ENCODE measurements at places on chromosomes 3 and 15. TPM values are rescaled to one million over a fixed set of nuclear protein-coding genes. Genes with fewer than 3 reads are reported as not detected.

GRCh38 chr3:185279587-185280138, 25.8 kb upstream of the EHHADH start:
- no peak for DNase-seq

DNA sequence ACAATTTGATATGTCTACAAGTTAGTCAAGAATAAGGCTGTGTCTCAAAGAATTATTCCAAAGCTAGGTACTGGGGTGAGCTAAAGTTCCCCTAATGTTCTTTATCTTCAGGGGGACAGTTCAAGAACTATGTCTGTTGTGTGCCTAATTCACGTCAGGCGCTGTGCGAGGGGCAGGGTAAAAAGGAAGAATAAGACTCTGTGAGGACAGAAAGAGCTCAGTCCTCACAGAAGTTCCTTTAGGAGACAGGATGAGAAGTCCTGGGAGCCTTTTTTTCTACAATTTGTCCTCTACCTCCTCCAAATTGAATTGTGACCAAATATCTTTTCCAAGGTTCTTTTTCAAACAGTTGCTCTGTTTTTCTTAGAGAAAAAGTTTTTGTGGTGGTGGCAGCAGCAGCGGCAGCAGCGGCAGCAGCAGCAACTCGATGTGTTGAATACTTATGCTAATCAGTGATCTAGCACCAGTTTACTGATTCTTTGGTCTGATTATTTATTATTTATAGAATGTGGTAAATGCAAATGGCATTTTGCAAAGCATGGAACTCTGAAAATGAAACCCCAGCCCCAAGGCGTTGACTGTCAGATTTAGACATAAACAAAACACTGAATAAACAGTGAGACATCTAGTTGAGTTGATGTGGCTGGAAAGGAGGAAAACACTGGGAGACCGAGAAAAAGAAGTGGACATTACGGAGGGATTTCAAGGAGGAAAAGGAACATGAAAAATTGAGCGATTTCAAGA, 88.6 kb downstream of the GTPBP8 start:
- no peak for DNase-seq

SLC30A4 gene
- total RNA-seq = 4.3 TPM

- DNase-seq = no peak
Measured at GRCh38 chr3:104628185-104628789, 738.4 kb upstream of the ALCAM start.

- DNase-seq = no peak
Measured at GRCh38 chr3:158261371-158261991, 151.6 kb downstream of the RSRC1 start.

- DNase-seq = no peak
Measured at GRCh38 chr3:177196456-177197040, 734 bp downstream of the TBL1XR1 start.

DNA sequence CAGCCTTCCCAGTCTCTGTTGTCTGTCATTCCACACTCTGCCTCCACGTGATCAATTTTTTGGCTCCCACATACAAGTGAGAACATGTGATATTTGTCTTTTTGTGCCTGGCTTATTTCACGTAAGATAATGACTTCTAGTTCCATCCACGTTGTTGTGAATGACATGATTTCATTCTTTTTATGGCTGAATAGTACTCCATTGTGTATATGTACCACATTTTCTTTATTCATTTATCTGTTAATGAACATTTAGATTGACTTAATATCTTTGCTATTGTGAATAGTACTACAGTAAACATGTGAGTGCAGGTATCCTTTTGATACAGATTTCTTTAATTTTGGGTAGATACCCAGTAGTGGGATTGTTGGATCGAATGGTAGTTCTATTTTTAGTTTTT, 31.4 kb downstream of the ASB14 start:
- DNase-seq = no peak

LRIG1 gene
- 8.4 TPM for total RNA-seq

GLDN gene
- 0.30 TPM for total RNA-seq

INSYN1 gene
- total RNA-seq = 15.2 TPM

FBXO45 gene
- total RNA-seq = 19.1 TPM

- DNase-seq = no peak
Measured at GRCh38 chr3:43017004-43017403, 37.9 kb downstream of the GASK1A start.

GRK7 gene
- not detected for total RNA-seq

- no peak for DNase-seq
Measured at GRCh38 chr15:69699096-69699495, 246.5 kb downstream of the RPLP1 start.

DNA sequence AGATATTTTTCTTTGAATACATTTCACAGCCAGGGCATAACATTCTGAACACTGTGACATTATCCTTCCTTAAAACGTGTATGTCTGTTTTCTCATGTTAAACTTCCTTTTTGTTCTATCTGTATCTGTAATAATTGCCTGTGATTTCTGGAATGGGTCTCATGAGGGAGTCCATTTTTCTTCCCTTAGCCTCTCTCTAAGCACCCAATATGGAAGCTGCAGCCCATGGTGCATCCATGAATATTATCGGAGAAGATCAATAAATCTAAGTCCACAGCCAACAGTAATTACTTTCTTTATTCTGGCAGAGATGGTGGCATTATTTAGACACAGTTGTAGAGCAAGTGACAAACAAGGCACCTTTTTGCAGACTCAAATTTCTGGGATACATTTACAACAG, 671.1 kb downstream of the TUSC7 start:
- no peak for DNase-seq

DNA sequence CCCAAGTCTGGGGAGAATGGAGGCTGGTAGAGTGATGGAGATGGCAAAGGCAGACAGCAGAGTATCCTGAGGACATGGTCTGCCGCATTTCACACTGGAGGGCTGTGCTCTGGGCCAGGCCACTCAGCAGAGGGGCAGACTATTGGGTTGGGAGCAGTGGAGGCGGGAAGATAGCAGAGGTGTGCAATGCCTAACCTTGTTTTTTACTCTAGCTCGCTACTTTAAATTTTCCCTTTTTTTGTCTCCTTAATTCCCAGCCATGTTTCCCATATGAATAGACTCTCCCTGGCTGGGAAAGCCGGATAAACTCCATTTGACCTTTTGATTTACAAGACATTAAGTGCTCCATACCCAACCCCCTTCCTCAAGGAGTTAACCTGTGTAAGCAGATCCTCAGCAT, 33.5 kb upstream of the ST6GAL1 start:
- no peak for DNase-seq

DNA sequence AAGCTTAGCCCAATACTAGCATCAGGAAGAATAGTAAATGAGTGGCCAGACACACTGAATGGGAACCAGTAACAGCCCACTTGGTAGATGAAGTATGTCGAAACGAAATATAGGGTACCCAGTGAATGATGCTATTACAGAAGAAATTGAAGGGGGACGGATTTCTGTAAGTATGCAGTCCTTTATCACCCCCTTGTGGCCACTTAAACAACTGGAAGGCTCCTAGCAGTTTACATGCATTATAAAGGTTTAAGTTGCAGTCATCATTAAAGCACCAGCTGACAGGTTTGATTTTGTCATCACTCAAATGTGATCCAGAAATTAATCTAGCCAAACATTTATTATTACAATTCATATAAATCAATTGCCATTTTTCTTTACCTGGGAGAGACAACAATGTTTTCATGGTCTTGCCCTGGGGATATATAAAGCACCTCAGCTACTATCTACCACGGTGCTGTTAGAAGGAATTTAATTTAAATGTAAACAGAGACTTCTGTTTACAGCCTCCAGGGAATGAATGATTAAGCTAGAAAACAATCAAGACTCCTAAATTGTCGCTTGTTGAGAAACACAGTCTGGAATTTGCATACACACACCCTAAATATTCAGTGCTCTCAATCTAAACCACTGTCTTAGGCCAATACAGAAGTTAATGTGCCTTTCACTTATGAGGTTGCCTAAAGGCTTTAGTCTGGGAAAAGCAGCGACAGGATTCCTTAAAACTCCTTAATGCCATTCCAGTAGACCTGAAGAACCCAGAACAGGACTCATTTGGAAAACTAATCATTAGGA, 7.8 kb downstream of the EIF1B start:
- DNase-seq = peak; percentile 7

DNA sequence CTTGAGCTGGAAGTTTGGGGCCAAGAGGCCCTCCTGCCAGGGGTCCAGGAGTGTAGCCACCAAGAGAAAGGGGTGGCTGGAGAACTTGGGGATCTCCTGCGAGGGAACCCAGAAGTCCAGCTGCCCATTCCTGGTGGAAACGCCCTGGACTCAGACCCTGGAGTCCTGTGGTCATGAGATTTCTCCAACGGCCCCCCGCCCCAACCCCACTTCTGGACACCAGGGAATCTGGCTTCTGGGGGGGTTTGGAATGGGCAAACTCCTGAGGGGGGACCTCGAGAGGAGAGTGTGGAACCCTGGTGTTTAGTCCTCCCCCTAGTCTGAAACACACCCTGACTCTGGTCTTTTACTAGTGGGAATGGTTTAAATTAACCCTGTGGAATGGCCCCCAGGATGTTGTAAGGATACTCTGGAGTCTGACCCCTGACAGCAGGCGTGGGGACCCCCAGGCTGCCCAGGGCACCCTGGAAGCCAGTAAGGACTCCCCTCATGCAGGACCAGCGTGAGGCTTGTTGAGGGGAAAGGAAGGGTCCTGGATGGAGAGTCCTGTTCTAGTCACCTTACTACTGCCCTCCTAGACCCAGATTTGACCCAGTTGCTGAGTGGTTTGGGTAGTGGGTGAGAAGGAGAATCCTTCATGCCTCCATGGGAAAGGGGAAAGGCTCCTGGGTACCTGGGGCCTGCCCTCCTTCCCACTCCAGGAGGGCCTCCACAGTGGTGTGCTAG, 540 bp downstream of the KLHDC8B start:
- no peak for DNase-seq

GADL1 gene
- not detected for total RNA-seq

GRCh38 chr3:194084284-194084683, 51.7 kb upstream of the HES1 start:
- DNase-seq = no peak

- DNase-seq = no peak
Measured at GRCh38 chr3:13785351-13785750, 94.5 kb downstream of the WNT7A start.

DNA sequence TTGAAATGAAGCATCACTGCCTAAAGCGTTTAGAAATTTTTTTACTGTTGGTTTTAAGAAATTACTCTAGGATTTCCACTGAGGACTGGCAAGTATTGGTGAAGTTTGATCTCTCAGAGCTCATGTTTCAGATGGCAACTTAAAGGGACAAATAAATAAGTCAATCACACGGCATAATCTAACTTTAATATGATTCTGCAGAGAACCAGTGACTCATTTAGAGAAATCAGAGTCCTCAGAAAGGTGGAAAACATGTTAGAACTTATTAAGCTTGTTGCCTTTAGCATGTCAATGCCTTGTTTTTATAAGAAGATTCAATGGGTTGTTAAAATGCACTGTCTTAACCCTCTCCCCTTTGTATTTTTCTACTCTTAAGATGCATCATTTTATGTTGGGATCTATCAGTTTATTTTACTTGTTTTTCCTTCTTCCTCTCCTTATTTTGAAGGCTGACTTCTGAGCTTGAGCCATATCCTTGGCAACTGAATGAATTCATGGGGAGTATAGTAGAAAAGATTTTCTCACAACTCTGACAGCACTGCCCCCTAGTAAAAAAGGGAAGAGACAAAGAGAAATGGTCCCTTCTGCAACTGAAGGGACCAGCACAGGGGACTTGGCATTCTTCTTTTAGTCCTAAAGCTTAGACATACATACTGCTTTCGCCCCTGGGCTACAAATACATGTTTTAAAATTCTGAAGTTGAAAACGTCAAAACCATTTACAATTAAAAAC, 431.2 kb downstream of the LPP start:
- no peak for DNase-seq

DNA sequence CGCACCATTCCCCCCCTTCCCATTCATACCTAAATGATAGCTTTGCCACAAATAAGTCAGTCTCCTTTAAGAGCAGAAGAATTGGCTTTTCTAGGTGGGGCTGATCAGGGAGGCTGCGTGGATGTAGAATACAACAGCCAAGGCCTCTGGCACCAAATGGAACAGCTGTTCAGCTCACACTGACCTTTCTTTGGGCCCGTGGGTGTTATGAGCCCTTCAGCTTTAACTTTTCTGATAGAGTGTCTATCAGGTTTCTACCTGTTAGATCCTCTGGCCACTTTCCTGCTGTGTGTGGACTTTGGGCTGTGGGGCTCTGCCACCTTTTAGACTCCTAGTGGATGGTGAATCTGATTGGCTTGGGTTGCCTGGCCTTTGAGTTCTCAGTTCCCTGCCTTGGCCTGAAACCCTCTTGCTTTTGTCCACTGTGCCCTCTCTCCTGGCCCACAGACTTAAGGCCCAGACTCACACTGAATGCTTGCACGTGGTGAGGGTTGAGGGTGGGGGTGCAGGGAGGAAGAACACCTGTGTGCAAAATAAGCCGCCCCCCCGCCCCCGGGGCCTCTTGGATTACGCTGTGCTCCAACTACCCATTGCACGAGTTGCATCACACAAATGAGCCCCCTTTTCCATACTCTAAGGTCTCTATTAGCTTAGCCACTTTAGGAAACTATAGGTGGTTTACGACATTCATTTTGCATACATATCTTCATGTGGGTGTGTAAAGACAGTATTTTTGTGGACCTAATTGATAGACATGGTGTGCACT, 1.3 kb upstream of the RFX7 start:
- DNase-seq = no peak

DNA sequence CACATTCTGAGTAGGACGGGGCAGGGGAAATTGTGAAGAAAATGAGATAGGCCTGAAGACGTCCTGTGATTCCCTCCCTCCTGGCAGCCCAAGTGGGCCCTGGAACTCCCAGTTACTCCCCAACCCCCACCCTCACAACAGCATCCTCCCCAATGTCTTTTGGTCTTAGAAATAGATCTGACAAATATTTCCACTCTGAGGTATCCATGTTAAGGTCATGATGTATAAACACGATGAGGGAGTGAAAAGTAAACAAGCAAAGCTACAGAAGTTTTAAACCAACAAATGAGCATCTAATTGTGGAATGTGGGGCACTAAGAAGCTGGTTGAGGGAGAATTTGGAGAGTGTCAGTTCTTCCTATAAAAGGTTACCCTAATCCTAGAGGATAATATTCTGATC, 103.7 kb upstream of the AADACL2 start:
- DNase-seq = no peak

SIDT1 gene
- total RNA-seq = not detected

CACNA1D gene
- total RNA-seq = not detected

- DNase-seq = no peak
Measured at GRCh38 chr3:124261306-124261705, 269.4 kb upstream of the ROPN1 start.

Data from MG63 (cell line).